ENCODE measurements at places on chromosomes 11 and 22. TPM values are rescaled to one million over a fixed set of nuclear protein-coding genes. Genes with fewer than 3 reads are reported as not detected.

DEUP1 gene
- not detected for total RNA-seq

DNA sequence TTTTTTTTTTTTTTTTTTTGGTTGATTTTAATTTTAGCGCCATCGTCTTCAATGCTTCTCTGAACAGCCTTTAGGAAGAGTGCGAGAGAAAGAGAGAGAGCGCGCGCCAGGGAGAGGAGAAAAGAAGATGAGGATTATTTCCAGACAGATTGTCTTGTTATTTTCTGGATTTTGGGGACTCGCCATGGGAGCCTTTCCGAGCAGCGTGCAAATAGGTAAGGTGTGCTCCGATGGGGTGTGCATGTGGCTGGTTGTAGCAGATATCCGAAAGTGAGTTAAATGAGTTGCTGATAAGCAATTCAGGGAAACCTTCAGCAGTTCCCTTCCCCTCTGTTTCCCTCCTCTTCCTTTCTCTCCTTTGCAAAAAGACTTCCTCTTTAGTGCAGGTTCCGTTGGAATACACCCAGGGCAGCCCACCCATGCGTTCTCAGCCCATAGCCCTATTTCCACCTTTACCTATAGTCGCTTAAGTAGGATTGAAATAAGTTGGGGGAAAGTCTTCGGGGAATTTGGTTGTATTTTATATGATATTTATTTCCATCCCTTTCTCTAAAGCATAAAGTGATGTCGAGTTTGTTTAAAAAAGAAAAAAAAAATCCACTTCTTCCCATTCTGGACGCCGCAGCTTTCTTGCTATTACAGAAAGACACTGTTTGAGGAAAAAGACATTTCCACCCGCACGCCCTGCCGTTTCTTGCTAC is 1.1 kb downstream of the GRIA4 start:
- DNase-seq: no peak
- no peak overlapping the region for H3K27ac ChIP-seq
- H3K4me3 ChIP-seq: no peak overlapping the region
- no peaks in the 10 kb centered on the region for H3K4me1 ChIP-seq

GRCh38 chr11:29166306-29166705 is 850.5 kb downstream of the KCNA4 start:
- H3K4me1 ChIP-seq: no peaks in the 10 kb centered on the region
- H3K27me3 ChIP-seq: no peaks in the 10 kb centered on the region

DNA sequence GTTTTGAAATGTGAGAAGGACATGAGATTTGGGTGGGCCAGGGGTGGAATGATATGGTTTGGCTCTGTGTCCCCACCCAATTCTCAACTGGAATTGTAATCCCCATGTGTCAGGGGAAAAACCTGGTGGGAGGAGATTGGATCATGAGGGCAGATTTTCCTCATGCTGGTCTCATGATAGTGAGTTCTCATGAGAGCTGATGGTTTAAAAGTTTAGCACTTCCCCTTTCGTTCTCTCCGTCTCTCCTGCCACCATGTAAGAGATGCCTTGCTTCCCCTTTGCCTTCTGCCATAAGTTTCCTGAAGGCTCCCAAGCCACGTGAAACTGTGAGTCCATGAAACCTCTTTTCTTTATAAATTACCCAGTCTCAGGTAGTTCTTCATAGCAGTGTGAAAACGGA is 113.5 kb downstream of the FCHSD2 start:
- DNase-seq: no peak
- no peak overlapping the region for H3K27ac ChIP-seq
- no peak overlapping the region for H3K4me3 ChIP-seq
- H3K36me3 ChIP-seq: no peaks in the 10 kb centered on the region

- H3K4me1 ChIP-seq: no peaks in the 10 kb centered on the region
- H3K36me3 ChIP-seq: no peaks in the 10 kb centered on the region
- no peak for DNase-seq
- H3K4me3 ChIP-seq: no peak overlapping the region
Observed at GRCh38 chr11:74417860-74418508, 19.8 kb upstream of the PGM2L1 start.

All from right atrium auricular region (tissue), 2 donors.